ENCODE measurements at places on chromosomes 7 and 10.

DNA sequence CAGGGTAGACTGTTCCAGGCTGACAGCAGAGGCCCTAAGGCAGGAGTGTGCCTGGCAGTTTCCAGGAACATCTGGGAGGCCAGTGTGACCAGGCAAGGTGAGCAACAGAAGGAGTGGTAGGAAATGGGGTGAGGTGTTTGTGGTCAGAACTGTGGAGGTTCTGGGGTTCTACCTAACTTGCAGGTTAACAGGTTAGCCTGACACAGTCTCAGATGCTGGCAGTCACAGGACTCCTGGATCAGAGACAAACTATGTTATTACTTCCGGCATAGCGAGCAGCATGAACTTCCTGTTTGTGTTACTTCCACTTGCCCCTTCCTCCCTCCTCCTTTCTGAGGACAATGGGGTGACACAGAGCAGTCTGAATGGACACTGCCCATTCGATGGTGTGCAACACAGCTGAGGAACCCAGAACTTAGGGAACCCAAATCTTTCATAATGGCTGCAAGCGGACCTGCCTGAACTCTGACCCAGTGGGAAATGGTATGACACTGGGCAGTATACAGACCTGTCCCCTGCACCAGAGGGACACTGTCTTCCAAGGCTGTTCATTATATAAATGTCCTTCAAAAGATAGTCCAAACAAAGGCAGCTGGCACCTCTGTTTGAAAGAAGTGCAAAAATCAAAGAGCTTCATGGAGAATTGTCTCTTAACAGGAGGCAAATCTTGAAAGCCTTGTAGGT lies 3.9 kb upstream of the SAR1A start:
- no peak for DNase-seq

- DNase-seq = no peak
Measured at GRCh38 chr7:106167439-106168136, 55.5 kb upstream of the SYPL1 start.

GRCh38 chr7:56256108-56256507 lies 139.9 kb upstream of the NUPR2 start:
- DNase-seq = no peak

DNA sequence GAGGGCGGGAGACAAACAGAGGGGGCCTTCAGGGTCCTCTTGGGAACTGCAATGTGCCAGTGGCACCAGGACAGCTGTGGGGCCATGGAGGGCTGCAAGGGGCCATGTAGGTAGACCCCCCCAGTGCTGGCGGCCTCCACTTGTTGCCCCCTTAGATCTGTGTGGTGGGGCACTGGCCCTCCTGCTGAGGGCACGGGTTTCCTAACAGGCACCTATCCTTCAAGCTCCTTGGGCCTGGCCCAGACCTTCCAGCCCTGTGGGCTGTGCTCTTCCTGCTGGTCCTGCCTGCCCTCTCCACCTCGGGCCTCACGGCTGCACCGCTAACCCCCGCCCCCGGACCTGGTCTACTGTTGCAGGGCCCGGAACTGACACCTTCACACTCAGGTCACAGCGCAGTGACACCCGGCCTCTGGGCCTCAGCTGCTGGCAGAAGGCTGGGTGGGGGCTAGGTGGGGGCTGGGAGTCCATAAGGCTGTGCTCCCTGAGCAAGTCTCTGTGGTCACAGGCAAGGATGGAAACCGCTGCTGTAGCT lies 12.6 kb downstream of the RASGEF1A start:
- DNase-seq = no peak

GRCh38 chr10:92411406-92411805 lies 120.4 kb downstream of the MARCHF5 start:
- no peak for DNase-seq

DNA sequence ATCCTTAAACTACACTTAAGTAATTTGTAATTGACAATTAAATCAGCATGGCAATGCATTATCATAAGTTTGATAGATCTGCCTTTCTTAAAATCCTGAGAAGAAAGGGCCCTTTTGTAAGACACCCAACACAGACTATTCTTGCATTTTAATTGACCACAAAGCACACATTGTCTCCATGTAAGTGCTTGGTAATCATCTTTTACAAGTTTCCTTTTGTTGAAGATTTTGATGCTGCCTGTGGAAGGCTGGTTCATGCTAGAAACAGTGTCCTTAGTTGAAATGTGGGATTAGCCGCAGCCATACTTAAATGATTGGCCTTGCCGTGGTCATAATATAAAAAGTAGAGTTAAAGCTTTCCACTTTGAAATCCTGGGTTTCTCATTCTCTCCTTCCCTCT lies 32.3 kb upstream of the CELF2 start:
- DNase-seq = no peak

DNA sequence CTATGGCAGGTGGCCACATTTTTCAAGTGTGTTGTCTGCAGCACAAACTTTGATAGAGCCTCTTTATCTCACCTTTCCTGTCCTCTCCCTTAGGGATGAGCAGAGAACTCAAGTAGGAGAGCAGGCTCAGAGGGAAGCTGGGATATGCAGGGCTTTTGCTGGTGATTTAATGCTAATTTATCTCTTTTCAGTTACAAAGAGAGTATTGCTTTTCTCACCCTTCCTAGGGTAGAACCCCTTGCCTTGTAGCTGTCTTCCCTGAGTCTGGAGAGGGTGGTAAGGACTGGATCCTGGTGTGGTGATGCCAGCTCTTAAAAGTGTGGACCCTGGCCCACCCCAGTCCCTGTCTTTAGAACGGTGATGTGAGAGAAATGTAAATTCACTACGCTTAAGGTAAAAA lies 1061.4 kb downstream of the TYW1 start:
- no peak for DNase-seq

GRCh38 chr7:371119-371778 lies 81.3 kb downstream of the FOXL3 start:
- DNase-seq = no peak

- DNase-seq = no peak
Measured at GRCh38 chr7:5586963-5587348, 163.3 kb upstream of the TNRC18 start.

- no peak for DNase-seq
Measured at GRCh38 chr7:151135866-151136843, 31.3 kb downstream of the GBX1 start.

GRCh38 chr10:79047875-79048638 lies 20.7 kb upstream of the ZMIZ1 start:
- DNase-seq = no peak

DNA sequence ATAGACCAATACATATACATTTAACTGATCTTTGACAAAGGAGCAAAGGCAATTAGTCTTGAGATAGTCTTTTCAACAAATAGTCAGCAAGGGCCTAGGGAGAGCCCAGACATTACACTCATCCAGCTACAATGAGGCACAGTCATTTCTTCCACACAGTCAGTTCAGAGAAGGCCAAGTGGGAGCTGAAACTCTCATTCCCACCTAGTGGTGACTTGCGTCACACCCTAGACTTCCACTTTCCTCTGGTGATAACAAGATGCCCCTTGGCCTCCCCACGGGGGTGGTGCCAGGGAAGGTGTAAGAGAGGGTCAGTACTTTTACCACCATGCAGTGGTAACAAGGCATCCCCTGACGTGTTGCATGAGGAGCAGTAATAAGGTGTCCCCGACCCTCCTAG lies 8.0 kb downstream of the FRMPD2 start:
- no peak for DNase-seq

DNA sequence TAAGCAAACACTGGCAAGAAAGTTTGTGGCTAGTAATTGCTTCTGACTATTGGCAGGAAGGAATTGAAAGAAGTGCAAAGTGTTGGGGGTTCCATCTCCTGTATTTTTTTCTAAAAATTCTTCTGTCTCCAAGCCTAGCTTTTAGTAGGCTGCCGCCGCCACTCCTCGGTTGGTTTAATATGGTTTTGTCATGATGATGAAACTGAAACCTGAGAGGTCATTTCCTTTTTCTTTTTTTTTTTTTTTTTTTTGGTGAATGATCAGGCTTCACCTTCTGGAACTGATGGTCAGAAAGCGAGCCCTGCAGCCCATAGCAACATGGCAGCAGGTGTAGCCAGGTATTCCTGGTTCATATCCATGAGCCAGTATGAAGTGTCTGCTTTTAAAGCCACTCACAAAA lies 75.3 kb upstream of the AGBL3 start:
- DNase-seq = no peak

GRCh38 chr7:2943851-2944601 lies 99.6 kb downstream of the CARD11 start:
- no peak for DNase-seq

- no peak for DNase-seq
Measured at GRCh38 chr7:155108144-155108901, 38.2 kb downstream of the HTR5A start.

Data from stimulated activated CD8-positive, alpha-beta memory T cell treated with anti-CD3 and anti-CD28 coated beads, Interleukin-15, amount 100 ng/mL, for 1 hour (primary cell).